Right ventricle myocardium inferior (tissue), 1 donor: ENCODE measurements at places on chromosomes 2 and 18. TPM values are rescaled to one million over a fixed set of nuclear protein-coding genes. Genes with fewer than 3 reads are reported as not detected.
A peak's percentile ranks its signal among the peaks of the same experiment; 100 is the strongest.

- no peak for DNase-seq
Measured at GRCh38 chr18:45726603-45727002, 2.6 kb downstream of the SLC14A1 start.

GRCh38 chr2:219245148-219245898, at the start of the genes GLB1L and STK16:
GLB1L (minus strand) TSS chr2:219245444; CDS start chr2:219243573, 1,871 bp downstream.
STK16 (plus strand) TSS chr2:219245479; CDS start chr2:219246000, 521 bp downstream.
- DNase-seq = peak; percentile 96

- DNase-seq = no peak
Measured at GRCh38 chr18:46321955-46322354, 217.8 kb downstream of the HAUS1 start.

DNA sequence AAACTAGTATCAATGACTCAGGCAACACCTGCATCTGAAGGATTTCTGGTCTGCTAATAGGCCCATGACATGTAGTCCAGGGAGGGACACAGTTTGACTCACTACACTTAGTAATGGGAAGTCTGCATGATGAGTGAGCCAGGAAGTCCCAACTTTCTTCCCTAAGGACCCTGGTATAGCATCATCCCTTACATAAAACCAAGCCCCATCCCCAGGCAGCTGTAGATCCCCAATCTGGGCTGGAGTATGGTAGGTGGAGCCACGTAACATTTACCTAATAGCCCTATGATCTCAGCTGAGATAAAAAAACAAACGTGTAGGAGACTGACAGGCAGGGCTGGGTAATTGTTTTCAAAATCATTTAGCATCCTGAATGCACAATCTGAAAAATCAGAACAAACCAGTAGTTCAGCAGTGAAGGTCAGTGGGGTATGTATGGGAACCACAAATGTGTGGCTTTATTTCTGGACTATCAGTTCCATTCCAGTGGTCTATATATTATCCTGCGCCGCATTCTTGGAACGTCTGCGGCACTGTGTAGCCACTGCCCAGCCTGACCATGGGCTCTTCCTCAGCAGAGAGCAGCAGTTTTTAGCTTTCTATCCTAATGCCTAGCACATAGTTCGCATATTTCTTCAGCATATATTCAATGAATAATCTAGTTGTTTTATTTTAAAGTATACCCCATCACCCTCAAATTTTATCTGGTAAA, 33.5 kb downstream of the EPB41L3 start:
- DNase-seq = no peak

DNA sequence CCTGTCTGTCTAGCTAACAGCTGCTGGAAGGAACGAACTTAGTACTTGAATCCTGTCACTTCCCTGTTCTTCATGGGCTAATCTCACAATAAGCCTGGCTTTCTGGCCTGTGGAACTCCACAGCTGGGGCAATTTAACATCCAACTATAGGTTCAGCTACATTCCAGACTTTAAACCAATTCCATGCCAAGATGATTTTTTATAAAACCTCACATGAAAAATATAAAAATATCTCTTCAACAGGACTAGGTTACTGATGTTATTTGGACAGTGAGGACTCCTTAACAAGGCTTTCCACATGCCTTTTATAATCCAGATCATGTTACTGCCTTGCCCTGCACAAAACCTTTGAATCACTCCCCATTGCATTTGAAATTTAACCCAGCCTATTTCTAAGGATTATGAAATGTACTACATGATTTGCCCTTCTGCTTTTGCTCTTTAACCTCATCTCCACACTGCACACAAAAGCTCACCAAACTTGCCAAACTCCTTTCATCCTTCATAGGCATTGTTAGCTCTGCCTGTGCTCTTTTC, 863.2 kb upstream of the CHAC2 start:
- DNase-seq = no peak

- no peak for DNase-seq
Measured at GRCh38 chr2:26540306-26540705, 62.4 kb upstream of the OTOF start.

DNA sequence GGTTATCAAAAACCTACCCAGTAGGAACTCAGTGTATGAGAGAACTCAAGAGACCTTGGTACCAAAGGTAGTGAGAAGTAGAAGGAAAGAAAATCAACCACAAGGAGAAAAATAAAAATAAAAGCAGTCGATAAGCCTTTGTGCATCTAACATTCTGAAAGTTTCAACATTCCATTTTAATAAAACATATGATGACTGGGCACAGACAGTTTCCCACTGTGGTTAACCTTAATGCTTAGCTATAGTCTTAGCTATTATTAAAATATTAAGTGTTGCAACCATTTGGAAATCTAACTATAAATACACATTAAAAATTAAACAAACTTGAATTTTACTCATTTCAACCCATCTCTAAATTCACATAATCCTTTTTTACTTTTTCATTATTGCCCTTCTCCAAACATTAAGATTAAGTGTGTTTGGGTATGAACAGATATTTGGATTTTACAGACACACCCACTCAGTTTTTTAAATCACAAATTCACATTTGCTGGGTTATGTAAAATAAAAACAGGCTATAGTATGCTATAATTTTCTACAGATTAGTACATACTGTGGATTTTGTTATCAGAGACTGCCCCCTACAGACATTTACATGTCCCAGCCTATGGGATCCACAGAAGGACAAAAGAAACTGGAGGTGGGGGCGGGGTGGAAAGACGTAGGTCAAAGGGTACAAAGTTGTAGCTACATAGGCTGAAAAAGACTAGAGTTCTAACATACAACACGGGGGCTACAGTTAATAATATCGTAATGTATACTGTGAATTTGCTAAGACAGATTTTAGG, 32.8 kb downstream of the SRBD1 start:
- DNase-seq = no peak

GRCh38 chr2:27652790-27653189, 10.6 kb downstream of the SUPT7L start:
- DNase-seq = no peak

DNA sequence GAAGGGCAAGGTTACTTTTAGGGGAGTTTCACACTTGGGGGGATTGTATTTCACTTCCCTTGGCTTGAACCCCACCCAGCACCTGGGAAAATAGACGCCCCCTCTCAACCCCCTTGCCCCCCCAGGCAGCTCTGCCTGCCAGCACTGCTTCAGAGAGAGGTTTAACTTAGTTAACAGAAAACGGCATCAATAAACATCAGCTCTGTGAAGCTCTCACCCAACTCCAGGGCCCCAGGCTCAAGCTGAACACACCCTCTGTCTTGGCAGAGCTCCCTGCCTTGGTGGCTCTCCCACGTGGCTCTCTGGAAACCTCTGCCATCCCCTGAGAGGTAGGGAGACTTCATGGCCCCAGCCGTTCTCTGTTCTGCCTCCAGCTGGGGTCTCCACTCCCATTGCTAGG, 244.1 kb downstream of the ACKR3 start:
- DNase-seq = no peak

DNA sequence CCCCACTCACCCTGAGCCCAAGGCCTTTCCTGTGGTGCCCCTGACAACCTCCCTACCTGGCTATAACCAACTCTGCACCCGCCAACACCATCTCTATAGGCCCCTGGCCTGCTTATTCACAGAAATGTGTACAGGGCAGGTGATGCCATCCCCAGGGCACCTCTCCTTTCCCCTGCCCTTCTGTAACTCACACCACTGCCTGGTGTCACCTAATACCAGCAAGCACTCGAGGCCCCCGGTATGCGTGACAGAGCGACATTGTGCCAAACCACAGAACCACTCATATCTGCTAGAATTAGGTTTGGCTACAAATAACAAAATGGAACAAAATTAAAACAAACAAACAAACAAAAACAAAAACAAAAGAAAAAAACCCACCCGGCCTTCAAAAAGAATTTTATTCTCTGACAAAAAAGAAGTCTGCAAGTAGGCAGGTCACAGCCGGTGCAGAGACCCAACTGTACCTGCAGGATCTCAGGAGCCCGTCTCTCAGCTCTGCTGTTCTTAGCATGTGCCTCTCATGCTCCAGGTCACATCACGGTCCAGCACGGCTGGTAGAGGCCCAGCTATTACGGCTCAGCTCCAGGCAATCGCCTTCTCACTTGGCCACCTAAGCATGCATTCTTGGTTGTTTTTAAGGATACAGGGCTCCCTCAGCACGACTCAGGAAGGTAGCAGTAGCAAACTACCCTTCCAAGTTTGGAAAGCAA, 51.4 kb downstream of the FAM178B start:
- DNase-seq = peak; percentile 14

DNA sequence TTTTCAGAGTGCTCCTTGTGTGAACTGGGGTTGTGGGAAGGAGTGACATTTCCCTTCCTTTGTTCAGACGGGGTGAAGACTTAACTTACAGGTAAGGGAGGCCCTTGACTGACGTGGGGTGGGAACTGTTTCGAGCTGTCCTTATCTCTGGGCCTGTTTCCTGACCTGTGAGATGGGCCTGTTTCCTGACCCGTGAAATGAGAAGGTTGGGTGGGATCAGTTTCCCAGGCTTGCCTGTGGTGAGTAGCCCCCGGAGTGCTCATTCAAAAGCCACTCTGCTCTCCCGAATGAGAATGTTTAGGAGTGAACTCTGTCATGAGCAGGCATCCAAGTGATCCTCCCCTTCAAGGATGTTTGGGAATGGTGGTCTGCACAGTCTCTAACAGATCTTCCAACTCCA, 4.1 kb upstream of the LYPD6B start:
- DNase-seq = no peak

DNA sequence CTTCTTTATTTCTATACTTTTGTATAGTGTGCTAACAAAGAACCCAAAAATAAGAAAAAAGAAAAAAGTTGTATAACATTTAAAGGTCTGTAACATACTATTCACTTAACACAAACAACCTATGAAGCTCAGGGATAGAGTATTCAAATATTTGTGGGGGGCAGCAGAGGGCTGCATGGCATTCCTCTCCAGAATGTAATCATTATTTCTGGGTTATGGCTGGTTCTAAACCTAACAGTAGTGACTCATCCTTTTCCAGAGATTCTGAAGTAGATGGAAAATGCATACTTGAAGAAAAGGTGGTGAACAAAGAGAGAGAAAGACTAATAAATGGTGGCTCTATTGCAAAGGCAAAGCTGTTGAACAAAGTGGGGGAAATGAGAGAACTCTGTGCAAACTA, 249.4 kb downstream of the NRXN1 start:
- DNase-seq = no peak

DNA sequence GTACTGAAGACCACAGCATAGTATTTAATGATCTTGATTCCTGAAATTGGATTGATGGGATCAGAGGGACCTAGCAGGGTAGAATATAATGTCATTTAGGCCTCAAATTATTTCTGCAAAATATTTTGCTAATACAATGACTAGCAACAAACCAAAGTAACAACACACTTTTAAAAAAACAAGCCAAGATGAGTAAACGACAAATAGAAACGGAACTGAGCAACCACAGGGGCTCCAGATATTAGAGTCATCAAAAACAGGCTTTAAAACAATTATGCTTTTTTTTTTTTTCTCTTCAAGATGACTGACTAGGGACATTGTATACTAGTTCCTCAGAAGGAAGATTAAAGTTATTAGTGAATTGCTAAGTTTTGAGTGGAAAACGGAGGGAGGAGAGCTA, 447.1 kb upstream of the MMADHC start:
- DNase-seq = no peak

DNA sequence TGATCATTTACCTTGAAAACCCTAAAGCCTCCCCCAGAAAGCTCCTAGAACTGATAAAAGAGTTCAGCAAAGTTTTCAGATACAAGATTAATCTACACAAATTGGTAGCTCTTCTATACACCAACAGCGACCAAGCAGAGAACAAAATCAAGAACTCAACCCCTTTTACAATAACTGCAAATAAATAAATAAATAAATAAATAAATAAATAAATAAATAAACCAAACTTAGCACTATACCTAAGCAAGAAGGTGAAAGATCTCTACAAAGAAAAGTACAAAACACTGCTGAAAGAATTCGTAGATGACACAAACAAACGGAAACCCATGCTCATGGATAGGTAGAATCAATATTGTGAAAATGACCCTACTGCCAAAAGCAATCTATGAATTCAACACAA, 182.0 kb upstream of the RND3 start:
- DNase-seq = no peak

- no peak for DNase-seq
Measured at GRCh38 chr2:229646186-229646723, 68.1 kb downstream of the DNER start.

- no peak for DNase-seq
Measured at GRCh38 chr18:9068346-9068745, 34.2 kb upstream of the NDUFV2 start.

GRCh38 chr2:218605432-218605831, 2.3 kb upstream of the PLCD4 start:
- no peak for DNase-seq

DNA sequence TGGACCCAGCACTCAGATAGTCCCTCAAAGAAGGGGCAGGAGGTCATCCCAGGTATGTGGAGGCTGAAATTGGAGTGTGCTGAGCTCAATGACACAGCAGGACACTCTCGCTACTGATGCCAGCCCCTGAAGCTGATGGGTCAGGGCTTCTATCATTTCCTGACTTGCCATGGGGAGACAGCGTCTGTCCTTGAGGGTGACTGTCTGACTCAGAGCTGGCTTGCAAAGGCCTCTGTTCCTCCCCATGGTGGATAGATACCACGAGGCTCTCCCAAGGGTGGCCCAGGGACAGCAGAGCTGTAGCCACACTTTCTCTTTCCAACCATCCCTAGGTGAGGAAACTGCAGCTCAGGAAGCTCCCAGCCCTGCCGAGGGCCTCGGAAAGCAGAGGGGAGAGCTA, 10.8 kb downstream of the ALPG start:
- DNase-seq = no peak

DNA sequence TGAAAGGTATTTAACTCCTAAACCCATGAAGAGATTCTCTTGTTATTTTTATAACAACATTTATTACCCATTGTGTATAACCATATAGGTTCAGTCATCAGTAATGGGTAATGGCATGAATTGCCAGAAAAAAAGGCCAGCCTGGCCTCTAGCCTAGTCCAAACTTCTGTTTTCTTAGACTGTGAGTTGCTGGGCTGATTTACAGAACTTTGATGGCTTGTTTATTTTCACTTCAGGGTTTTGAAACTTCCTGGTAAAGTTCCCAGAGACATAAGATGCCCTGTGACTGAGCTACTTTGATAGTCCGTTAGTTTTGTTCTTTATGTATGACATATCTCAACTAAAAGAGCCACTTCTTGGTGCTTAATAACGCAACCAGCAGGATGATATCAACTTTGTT, 164.8 kb downstream of the METTL4 start:
- DNase-seq = no peak

DOK6 gene
- total RNA-seq = 6.3 TPM

DSG4 gene
- not detected for total RNA-seq

ZAP70 gene
- 1.6 TPM for total RNA-seq

FKBP1B gene
- 3.1 TPM for total RNA-seq

SPATA3 gene
- total RNA-seq = not detected
